ENCODE measurements at places on chromosomes 2 and 18.
A peak's percentile ranks its signal among the peaks of the same experiment; 100 is the strongest.

GRCh38 chr2:218329826-218330593 lies 26.6 kb upstream of the CATIP start:
- DNase-seq: no peak

- DNase-seq: peak; percentile 59
Observed at GRCh38 chr2:65057391-65058052, 1.3 kb downstream of the CEP68 start.

- DNase-seq: peak; percentile 95
Observed at GRCh38 chr2:11583840-11584524, 50.1 kb downstream of the GREB1 start.

DNA sequence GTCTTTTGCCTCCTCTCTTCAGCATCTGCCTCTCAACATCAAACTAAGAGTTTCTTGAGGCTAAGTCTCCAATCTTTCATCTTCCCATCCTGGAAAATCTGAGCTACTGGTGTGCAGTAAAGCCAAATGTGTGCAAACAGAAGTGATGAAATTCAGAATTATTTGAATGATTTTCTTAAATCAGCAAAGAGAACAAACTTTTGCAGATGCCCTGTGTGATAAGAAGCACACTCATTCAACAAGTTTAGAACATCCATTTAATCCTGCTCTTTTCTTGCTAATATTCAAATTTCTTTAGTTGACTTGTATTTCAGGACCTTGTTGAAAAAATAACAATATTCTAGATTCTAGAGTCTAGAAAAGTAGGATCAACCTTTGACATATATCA lies 1374.9 kb upstream of the CELF4 start:
- no peak for DNase-seq

DNA sequence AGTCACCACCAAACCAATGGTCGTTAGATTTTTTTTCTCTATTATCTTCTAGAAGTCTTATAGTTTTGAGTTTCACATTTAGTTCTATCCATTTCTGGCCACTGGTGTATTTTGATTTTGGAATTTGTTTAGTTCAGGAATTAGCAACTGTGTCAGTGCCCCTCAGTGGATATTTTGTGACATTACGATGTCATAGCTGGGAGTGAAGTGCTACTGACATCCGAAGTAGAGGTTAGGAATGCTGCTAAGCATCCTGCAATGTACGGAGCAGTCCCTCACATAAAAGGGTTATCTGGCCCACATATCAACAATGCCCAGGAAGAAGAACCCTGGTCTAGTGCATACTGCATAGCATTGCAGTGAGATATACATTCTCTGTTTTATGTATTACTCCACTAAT lies 157.4 kb upstream of the RGPD4 start:
- peak; percentile 65 for DNase-seq

DNA sequence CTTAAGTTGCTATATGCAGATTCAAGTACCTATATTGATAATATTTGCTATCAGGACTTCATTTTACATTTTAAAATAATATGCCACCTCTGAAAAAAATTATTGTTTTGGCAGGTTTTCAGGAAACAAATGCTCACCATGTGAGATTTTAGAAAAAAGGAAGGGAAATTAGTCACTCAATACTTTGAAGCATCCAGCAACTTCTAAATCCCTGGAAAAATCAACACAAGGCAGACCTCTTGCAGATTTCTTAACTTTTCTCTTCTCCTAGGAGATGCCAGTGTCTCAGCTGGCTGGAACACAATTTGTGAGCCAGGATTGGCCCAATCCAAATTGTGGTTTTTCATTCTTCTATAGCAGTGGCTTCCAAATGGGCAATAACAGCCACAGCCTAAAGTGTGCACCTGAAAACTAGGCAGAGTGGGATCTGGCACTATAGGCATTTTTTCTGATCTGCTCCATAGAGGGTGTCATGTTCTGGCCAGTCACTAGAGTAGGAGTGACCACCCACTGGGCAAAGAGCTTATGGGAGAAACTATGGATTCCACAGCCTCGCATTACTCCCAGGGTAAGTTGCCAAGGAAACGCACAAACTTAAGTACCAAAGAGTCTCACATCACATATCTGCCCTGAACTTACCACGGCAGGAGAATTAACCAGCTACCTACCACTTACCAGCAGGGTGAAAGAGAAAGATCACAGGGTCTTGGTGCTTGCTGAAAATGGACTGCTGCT lies 28.1 kb upstream of the THOC1 start:
- peak; percentile 38 for DNase-seq

- DNase-seq: peak; percentile 80
Observed at GRCh38 chr2:16671760-16672159, 6.1 kb upstream of the CYRIA start.

DNA sequence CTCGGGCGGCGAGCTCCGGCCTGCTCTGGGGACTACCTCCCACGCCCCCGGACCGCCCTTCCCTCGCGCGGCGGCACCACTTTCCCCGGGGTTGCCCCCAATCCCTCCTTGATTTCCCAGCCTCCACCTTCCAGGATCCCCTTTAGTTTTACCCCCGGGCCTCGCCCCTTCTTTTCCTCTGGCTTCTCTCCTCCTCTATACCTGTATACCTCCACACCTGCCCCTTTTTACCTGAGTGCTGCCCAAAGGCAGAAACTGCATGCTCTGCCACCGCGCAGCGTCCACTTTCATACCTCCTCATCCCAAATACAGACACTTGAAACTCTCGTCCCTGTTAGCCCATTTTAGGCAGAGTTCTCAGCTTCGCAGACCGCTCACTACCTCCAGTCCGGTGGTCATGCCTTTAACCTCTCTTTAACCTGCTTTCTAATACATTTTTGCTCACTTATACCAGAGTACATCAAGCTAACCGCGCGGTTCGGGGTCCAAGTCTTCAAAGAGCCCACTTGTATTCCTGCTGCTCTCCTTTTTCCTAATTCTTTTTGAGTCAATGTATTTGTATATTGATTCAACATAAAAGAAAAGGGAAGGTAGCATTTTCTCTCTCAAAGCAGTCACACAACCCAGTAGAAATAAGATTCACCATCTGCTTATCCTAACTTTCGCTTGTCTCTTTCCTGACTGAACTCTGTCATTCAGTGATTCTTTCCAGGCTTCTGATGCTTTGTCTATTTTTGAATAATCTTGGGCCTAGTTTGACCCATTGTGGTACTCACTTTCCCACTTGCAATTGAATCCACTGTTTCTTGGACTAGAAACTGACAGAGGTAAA lies 901 bp downstream of the SPOPL start:
- no peak for DNase-seq

- DNase-seq: no peak
Observed at GRCh38 chr18:70732188-70732587, 443.3 kb downstream of the SOCS6 start.

DNA sequence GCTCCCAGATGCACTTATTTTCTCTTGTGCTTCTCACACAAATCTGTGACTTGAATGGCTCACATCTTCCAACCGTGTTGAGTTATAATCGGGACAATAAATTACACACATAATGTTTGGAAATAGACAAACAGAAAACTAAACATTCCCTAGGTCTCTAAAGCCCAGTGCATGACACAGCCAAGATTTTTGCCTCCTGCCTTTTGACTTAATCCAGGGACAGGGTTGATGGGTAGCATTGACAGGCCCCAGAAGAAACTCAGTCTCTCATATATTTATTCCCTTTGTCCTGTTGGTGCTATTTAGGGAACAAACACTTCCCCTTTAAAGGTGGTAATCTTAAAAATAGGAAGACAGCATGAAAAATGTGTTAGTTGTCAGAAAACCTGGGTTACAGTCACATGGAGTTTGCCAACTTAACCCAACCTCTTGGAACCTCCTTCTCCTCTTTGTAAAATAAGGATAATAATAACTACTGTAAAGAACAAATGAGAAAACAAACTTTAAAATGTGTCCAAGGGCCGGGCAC lies 24.0 kb upstream of the ARPC2 start:
- DNase-seq: no peak

GRCh38 chr18:79102886-79103285 lies 33.7 kb downstream of the ATP9B start:
- DNase-seq: no peak

- no peak for DNase-seq
Observed at GRCh38 chr2:240156435-240157146, 16.1 kb upstream of the OTOS start.

- no peak for DNase-seq
Observed at GRCh38 chr2:68214381-68214780, 38.0 kb downstream of the PPP3R1 start.

GRCh38 chr2:164705412-164706167 lies 84.3 kb upstream of the GRB14 start:
- DNase-seq: no peak

DNA sequence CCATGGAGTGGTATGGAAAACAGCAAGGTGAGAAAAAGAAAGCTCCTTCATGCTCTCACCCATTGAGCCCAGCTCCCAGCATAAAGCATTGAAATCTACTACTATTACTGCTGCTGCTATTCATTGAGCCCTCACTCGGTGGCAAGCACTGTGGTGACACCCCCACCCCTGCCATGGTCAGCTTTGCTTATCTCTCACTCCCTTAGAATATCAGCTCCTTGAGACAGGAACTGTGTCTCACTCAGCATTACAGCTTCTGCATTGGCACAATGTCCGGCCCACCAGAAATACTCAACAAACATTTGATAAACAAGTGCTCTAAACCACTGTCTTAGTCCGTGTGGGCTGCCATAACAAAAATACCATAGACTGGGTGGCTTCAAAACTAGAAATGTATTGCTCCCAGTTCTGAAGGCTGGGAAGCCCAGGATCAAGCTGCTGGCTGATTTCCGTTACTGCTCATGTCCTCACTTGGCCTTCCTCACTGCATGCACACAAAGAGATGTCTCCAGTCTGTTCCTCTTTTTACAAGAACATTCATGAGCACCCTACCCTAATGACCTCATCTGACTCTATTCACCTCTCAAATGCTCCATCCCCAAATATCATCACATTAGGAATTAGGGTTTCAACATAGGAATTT lies 116.3 kb downstream of the ZBTB7C start:
- DNase-seq: no peak

- no peak for DNase-seq
Observed at GRCh38 chr2:194271293-194271961, 1385.6 kb upstream of the SLC39A10 start.

DNA sequence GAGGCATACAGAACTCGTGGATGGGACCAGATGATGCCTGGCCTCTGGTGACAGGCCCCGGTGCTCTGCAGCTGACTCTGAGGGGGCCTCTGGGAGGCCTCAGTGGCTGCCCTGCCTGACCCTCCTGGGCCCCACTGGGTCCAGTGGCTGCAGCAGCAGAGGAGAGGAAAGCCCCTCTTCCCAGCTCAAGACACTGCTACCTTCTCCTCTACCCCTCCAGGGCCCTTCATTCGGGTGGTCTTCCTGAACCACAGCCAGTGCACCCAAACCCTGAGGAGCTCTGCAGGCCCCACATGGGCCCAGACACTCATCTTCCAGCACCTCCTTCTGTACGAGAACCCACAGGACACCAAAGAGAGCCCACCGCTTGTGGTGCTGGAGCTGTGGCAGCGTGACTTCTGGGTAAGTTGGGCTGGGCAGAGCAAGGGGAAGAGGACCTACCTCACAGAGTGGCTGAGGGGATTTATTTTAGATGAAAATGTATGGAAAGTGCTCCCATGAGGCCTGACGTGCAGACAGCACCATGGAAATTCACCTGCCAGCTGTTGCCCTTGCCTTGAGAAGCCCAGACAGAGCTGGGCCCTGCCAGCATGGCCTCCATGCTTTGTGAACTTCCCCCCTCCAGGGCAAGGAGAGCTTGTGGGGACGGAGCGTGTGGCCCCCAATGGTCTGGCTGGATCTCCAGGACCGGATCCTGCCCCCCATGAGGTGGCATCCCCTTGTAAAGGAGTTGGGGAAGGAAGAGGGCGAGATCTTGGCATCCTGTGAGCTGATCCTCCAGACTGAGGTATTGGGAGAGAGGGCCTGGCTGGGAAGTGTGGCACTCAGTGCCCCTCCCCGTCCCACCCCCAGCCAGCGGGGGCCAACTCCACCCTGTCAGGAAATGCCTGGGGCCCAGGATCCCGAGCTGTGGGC lies 46.3 kb downstream of the LMAN2L start:
- DNase-seq: no peak

- peak; percentile 21 for DNase-seq
Observed at GRCh38 chr18:26487437-26487836, 60.9 kb downstream of the KCTD1 start.

- no peak for DNase-seq
Observed at GRCh38 chr2:35314049-35314448, 1041.5 kb upstream of the CRIM1 start.

GRCh38 chr2:225027061-225027762 lies 15.1 kb downstream of the DOCK10 start:
- DNase-seq: no peak

- DNase-seq: no peak
Observed at GRCh38 chr2:47899915-47900816, 6.1 kb downstream of the FBXO11 start.

DNA sequence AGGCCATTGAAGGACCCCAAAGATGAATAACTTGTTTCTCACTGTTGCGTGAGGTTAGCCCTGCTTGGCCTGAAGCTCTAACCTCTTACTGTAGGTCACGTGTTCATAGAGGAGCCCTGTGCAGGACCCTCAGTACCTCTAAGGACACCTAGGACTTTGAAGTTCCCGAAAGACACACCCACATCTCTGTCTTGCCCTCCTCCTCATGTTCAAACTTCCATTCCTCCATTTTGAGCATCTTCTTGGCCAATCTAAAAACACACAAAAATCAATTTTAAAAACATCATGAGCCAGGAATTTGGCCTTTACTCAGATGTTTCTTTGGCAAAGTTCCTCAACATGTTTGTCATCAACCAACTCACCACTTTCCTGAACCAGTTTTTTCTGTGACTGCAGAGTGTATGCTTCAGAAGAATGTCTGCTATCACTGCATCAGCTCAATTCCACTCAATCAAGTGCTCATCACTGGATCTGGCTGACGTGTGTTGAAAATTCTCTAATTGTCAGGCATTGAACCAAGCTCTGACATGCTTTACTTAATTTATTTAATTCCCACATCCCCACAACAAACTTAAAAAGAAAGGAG lies 101.6 kb downstream of the AP1S3 start:
- DNase-seq: peak; percentile 96

DNA sequence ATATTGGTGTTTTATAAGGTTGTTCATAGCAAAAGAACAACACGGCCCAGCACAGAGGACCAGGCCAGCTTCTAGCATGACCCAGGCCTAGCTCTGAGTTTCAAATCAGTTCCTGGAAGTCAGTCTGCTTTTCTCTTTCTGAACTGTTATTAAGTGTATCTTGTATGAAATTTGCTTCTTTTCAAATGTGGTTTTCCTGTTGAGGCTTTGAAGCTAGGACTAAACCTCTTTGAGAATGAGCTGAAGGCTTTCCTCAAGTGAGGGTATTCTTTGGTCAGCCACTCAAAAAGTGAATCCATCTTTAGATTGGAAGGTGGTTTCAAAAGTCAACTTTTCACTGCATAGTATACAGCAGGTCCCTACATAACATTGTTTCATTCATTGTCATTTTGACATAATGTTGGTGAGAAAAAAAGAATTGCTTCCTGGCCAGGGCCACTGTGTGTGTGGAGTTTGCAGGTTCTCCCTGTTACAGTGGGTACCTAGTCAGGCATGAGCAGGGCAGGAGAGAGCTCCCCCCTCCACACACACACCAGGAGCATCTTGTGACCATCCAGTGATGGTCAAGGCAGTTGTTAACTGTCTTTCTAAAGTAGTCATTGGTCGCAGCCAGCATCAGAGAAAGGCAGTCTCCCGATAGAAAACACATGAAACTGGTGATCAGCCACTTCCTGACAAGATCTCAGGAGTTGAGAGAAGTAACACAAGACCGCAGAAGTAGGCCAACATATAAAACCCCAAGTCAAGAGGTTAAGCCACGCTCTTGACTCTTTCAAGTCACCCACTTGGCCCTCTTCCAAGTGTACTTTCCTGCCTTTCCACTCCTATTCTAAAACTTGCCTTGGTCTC lies 6.7 kb upstream of the ACAA2 start:
- DNase-seq: no peak

GRCh38 chr2:25620711-25621110 lies 52.7 kb downstream of the DTNB start:
- DNase-seq: no peak

GRCh38 chr18:29012364-29012763 lies 835.4 kb upstream of the CDH2 start:
- no peak for DNase-seq

Measured in fibroblast of pulmonary artery (primary cell).